ENCODE measurements at places on chromosomes 3 and 15. TPM values are rescaled to one million over a fixed set of nuclear protein-coding genes. Genes with fewer than 3 reads are reported as not detected.

DNA sequence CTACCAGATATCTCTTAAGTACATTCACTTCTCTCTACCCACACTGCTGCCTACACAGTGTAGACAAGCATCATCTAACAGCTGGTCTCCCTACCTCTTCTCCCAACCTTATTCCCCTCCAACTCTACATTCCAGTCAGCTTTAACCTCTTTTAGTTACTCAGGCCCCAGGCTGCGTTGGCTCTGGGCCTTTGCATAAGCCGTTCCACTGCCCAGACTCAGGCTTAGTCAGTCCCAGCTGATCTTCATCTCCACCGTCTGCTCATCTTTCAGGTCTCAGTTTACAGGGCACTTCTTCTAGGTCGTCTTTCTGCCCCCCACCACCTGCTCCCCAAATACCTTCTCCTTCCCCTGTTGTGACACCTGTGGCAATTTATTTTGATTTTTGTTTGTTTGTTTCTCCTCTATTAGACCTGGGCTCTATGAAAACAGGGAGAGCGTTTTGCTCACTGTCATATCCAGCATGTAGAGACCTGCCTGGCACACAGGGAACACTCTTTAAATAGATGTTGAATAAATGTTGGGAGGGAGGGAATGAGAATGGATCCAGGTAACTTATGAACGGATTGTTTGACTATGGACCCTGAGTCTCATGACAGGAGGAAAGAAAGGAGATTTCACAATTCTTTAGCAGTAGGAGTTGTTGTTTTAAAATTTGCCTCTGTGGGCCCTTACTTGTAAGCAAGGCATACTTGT is 11.1 kb downstream of the SLC27A2 start:
- no peak for DNase-seq

DNA sequence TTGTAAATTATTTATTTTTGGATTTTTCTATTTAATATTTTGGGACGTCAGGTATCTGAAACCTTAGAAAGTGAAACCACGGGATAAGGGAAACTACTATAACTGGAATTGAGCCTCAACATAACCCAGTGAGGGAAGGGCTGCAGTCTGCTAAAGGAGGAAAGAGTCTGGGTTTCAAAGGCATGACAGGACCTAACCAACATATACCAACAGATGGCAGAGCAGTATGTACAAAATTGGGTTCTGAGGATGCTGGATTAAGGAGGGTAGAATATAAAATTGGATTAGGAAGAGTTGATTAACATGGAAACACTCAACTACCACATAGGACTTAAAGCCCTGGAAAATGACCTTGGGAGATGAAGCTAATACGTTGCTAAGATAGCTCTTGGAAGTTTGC is 603.5 kb downstream of the MECOM start:
- DNase-seq = no peak

DNA sequence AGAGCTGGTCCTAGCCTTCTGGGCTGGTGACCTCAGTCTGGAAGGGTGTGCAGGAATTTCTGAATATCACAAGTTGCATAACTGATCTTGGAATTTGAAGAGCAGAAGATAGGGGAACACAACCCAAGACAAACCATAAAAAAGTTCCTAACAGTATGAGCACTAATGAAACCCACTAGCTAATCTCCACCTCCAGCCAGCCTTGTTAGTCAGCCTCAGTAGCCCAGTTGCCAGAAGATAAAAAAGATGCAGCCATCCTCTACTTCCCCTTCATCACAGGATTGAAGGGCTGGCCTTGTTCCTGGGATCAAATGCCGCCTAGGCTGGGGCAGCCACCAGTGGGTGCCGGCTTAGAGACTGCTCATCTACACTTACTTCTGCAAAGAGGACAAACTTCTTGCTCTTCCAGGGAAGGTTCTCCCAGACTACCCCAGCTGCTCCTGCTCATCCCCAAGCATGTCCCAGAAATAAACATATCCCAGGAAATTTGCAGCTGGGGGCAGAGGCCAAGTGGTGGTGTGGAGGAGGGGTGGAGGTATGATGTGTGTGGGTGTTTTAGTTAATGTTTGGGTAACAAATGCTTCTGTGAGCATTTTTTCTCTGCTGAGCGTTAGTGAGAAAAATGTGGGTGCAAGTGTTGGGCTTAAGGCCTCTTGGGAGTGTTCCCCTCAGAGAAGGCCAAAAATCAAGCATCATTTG is 9.2 kb upstream of the ITGA11 start:
- DNase-seq = no peak

- no peak for DNase-seq
Observed at GRCh38 chr3:114863848-114864247, 283.2 kb downstream of the ZBTB20 start.

DNA sequence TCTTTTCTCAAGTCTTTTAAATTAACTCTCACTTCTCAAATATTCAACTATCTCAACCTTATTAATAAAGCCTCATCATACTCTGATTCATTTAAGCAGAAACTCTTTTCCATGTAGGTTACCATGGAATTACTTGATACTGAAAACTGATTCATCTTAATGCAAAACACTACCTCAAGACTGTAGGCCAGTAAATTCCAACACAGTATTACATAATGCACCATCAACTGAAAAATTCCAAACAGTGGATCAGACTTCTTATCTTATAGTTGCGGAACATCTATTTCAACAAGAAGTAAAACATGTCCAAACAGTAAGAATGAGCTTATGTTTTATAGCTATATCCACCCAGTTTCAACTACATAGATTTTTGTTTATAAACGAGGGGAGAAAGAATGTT is 124.5 kb downstream of the PEAK1 start:
- no peak for DNase-seq

DNA sequence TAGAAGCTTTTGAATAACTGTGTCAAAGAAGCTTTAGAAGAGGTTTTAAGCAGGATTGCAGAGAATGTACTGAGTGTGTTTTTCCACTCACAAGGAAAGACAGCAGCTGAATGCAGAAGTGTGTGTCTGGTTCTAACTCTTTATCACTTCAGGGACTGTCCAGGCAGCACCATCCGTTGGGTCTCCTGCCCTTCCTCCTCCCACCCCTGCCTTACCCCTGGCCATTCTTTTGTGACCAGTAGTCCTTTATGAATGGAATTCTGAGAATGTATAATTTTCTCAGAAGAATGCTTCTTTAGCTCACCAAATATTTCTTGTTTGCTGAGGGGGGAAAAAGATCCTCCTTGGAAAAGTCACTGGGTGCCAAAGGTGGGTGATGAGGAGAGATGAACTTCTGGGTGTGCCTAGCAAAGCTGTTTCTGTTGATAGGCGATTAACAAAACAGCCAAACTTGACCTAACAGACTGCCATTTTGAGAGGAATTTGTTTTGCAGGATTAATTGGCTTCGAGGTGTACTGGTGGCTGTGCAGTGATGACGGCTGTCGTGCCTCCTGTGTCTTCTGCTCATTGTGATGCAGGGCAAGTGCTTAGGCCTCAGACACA is 70.9 kb downstream of the IGF1R start:
- no peak for DNase-seq

DNA sequence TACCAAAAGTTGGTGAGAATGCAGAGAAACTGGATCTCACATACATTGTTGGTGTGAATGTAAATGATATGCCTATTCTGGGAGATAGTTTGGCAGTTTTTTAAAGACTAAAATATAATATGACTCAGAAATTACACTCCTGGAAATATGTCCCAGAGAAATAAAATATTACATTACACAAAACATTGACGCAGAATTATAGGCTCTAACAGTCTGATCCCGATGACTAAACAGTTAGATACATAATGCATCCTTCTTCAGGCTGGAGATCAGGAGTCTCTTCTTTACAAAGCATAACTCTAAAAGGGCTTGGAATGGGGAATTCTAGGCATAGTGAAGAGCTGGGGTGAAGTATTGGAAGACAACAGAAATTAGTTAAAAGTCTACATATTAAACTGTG is 586.2 kb upstream of the NECTIN3 start:
- no peak for DNase-seq

- DNase-seq = no peak
Observed at GRCh38 chr3:176097027-176097426, 1100.3 kb downstream of the TBL1XR1 start.

- no peak for DNase-seq
Observed at GRCh38 chr3:59527493-59527892, 477.7 kb upstream of the CFAP20DC start.

DNA sequence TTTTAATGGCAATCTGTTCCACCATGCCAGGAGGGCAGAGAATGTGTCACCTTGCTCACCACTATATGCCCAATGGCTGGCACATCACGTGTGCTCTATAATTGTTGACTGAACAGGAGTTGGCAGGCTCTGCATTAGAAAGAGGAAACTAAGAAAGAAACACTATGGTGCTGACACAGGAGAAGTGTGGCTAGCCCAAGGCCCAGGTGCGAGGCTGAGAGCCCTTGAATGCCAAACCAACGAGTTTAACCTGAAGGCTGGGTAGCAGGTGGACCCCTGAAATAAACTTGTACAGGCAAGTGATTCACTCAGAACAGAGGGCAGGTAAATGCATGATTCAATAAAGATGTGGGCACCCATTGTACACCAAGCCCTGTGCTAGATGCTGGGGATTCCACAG is 2.4 kb downstream of the CHCHD4 start:
- DNase-seq = no peak

DNA sequence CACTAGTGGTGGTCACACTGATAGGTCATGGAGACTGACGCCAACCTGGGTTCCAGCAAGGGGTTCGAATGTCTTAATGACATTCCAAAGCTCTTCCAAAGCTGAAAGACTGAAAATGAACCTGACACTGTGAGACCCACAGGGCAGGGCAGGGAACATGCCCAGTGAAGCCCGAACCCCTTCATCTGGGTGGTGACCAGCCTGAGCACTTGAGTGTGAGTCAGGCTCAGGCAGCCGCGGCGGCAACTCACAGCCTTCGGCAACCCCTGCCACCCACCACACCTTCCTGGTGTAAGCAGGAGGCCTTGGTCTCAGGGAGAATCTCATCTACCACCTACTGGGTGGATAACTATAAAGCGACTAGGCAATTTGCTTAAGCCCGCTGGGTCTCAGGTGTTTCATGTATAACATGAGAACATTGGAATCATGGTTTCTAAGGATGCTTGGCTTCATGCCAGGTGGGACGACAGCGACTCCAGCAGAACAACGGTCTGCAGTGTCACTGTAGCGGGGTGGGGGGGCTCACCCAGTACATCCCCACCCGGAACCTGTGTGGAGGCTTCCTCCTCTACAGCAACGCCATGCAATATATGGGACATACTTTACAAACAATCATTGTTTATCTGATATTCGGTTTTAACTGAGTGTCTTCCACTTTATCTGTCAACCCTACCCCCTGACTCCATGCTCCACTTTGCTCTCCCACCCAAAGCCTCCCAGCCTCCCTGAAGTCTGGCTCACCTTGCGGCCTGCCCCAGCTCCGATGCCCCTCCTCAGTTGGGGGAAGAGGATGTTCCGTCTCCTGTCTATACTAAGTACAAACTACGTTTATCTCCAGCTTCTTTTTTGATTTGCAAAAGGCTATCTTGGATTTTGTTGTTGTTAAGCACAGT is 125.0 kb upstream of the MEF2A start:
- DNase-seq = no peak

- DNase-seq = no peak
Observed at GRCh38 chr3:73485877-73486330, 138.8 kb downstream of the PDZRN3 start.

DNA sequence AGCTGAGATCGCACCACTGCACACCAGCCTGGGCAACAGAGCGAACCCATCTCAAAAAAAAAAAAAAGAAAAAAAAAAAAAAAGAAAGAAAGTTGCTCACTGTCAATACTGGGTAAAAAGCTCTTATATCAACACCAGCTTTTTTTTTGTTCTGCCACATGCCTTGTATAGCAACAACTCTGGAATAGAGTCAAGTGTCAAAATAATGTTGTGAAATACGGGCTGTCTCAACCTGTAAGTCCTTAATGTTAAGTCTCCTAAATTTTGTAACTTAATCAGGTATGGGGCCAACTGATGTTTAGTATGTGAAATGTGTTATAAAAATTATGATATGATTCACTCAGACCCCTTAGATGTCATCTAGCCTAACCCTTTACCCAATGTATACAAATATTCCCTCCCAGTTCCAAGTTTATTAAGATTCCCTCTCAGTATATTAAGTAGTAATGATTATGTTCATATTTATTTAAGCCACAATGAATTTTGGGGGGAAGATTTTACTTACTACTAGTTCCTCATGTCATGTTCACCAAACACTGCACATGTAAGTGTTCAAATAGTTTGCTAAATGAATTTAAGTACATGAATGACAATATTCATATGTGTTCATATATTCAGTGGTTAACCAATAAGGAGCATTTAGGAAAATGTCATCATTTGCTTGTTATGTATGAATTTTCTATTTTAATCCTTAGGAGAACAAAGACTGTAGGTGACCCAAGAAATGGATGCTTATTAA is 52.2 kb downstream of the GPR160 start:
- no peak for DNase-seq

DNA sequence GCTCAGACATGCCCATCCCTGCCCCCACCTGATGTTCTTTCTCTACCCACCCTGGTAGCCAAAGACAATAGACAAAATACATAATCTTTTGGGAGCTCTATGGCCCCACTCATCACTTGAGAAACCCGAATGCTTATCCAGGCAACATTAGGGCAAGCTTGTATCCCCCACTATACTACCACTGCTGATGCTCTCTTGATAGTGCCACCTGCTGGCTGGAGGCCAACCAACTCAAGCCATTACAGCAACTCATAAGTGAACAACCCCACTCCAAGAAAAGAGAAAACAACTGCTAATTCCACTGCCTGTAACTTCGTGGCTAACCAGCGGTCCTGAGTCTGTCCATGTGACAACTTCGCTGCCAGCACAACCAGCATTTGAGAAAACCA is 342.5 kb upstream of the TGFBR2 start:
- DNase-seq = no peak

- DNase-seq = no peak
Observed at GRCh38 chr3:7585052-7585451, 724.1 kb downstream of the GRM7 start.

- no peak for DNase-seq
Observed at GRCh38 chr3:107272471-107272870, 104.8 kb upstream of the CCDC54 start.

DNA sequence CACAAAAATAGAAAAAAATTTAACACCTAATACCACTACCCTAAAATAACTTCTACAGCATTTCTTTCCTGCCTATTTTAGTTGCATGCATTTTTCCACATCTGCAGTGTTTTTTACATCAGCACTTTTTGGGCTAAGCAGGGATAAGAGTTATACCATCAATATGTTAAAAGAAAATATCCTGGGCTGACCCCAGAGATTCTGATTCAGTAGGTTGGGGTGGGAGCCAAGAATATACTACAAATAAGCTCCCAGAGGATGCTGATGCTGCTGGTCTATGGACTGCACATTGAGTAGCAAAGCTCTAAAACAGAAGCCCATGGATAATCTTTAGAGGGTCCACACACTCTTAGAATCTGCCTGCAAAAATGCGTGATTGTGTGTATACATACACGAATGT is 14.8 kb downstream of the FYCO1 start:
- DNase-seq = no peak

GHSR gene
- total RNA-seq = not detected

SCG5 gene
- 4.7 TPM for total RNA-seq

KCNAB1 gene
- not detected for total RNA-seq

PIGZ gene
- 1.1 TPM for total RNA-seq

ACTC1 gene
- total RNA-seq = not detected

TRPC1 gene
- 9.4 TPM for total RNA-seq

Data from activated T-cell treated with anti-CD3 and anti-CD28 coated beads, Interleukin-2, amount 50 U/mL, for 72 hours (primary cell).